ENCODE measurements at places on chromosomes 5 and 9.

- no peak for DNase-seq
These were observed 104.8 kb upstream of the CD180 start for GRCh38 chr5:67301285-67301903.

GRCh38 chr5:102758576-102758975 is 3.5 kb downstream of the PAM start:
- no peak for DNase-seq

GRCh38 chr5:59709346-59709821 is 184.1 kb downstream of the PDE4D start:
- no peak for DNase-seq

GRCh38 chr5:56172241-56172640 is 60.9 kb downstream of the ANKRD55 start:
- DNase-seq: no peak

- DNase-seq: no peak
These were observed 288.0 kb downstream of the KCNN2 start for GRCh38 chr5:114649878-114650277.

DNA sequence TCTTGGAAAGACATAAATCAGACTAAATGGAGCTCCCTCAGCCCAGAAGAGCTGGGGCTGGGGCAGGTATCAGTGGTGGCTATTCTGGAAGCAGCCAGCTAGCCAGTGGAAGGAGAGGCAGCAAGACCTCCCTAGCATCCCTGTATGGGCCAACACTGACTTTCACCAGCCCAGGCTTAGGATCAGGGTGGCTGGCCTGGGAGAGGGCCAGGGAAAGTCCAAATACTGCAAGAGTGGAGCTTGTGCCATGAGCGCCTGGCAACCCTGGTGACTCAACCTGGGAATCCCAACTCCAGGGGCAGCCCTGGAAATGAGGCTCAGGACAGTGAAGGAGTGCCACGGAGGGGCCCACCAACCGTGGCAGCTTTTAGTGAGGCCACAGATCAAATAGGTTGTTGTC is 7.6 kb upstream of the IRF1 start:
- DNase-seq: no peak

DNA sequence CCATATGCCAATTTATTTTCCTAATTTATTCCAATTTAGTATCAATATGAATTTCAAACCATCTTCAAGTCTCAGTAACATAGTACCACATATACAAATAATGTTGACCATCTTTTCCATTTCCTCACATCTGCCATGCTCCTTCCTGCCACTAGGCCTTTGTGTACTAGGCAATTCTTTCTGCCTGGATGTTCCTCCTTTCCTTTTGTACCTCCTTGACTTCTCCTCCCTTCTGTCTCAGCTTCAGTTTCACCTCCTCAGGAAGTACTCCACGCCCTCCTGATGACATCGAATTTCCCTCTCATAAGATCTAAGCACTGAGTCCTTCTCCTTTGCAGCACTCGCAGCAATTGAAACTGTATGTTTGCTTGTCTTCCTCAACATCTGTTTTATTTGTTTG is 53.9 kb downstream of the MEF2C start:
- no peak for DNase-seq

- no peak for DNase-seq
These were observed 950 bp downstream of the NEUROG1 start for GRCh38 chr5:135534609-135535419.

DNA sequence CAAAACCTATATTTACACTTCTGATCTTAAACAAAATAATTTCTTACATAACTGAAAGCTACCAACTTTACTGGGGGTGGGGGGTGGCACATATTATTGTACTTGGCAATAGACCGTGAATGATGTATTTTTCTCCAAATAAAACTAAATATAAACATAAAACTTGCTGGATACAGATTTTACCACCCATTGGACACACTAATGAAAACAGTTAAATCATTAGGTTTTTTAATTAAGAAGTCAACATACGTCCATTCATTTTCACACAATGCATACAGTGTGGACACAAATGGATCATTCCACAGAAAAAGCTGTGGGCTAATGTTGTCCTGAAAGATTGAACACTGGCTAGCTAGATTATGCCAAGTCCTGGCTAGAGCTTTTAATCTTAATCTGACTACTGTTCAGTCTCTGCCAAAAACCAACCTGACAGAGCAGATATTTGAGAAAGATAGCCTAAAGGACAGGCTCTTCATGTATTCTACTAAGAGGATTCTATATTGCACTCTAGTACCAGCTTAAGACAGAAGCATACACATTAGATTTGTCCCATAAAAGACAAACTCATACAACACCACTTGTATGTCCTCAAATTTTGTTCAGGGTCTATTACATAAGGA is 118.1 kb downstream of the SIL1 start:
- no peak for DNase-seq

DNA sequence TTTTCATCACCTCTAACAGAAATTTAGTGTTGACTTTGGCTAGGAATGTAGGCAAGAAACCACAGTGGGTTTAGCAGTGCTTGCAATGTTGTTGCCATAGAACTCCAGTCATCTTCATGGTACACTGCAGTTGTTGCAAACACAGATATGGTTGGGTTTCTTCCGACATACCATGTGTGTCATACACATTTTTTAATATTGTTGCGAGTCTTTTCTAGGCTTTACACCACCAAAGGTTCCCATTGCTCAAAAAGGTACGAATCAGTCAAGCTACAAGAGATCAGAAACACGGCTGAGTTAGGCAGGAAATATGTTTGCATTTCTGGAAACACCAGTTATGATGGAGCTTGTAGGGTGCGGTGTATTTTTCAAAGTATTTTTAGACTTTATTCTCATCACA is 172.4 kb downstream of the SYK start:
- no peak for DNase-seq

DNA sequence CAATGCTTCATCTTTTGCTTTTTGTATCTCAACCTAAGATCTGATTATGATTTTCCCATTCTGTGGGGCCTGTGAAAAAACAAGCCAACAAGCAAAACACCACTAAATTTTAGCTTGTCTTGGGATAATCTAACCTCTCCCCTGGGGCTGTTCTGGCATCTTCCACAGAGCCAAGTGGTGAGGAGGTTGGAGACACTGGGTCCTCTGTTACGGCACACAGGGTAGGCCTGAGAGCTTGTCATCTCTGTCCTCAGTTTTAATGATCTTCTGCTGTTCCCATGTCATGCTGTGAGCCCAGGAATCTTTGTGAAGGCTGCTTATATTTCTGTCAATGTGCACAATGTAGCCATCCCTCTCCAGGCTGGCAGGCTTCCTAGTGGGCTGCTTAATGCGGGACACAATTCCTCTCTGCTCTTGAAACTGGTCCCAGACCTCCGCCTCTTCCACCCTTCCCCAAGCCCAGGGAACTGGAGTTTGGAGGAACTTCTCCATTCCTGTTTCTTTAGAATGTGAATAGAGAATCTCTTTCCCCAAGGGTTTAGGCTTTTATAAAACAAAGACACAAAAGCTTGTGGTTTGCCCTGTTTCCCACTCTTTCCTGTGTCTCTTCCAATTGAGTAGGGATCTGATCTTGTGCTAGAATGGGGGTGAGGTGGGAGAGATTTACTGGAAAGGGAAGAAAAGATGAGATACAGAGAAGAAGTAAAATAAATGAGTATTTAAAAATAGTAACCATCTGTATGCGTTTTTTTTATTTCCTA is 30.9 kb upstream of the SEMA6A start:
- no peak for DNase-seq

DNA sequence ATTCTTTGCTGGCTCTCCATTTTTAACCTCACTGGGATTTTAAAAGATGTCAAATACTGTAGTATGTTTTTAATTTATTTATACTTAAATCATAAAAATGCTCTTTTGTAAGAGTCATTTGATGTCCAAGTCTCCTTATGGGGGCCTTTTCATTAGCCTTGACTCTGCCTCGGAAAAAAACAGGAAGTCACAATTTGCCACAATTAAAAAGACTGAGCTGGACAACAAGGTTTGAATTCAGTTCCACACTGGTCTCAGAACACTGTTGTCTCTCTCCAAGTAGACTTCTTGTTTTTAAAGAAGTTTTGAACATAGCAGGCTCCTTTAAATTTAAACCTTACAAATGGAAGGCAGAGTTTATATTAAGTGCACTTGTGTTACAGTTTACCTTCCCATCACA is 444.2 kb downstream of the ACTL7B start:
- no peak for DNase-seq

DNA sequence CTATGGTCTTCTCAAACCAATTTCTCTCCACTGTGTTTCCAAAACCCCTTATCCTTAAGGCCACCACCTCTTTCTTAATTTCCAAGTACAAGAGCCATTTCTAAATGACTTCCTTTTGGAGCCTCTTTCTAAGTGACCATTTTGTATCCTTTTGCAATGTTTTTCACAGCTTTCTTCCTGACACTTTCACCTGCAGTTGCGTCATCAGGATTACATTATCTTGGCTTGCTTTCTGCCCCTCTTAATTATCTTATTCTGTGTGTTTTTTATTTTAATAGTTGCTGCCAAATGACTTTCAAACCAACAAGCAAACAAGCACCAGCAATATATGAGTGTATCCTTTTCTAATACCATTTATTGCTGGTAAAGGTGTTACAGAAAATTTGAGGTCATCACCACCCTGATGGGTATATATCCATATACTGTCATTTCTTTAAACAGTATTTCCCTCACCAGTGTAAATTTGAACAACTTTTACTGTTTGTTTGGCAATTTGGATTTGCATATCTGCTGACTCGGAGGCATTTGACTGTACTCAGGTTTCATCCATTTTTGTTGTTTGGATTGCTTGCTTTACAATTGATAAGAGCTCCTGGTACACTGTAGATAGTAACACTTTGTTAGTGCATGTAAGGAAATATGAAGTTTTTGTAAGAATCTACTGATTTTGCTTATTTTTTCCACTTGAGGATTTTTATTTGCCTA is 5.4 kb upstream of the ANXA1 start:
- DNase-seq: no peak

- no peak for DNase-seq
These were observed 317.4 kb downstream of the KDM4C start for GRCh38 chr9:7075154-7075553.

GRCh38 chr9:38277601-38278200 is 114.8 kb upstream of the ALDH1B1 start:
- no peak for DNase-seq

DNA sequence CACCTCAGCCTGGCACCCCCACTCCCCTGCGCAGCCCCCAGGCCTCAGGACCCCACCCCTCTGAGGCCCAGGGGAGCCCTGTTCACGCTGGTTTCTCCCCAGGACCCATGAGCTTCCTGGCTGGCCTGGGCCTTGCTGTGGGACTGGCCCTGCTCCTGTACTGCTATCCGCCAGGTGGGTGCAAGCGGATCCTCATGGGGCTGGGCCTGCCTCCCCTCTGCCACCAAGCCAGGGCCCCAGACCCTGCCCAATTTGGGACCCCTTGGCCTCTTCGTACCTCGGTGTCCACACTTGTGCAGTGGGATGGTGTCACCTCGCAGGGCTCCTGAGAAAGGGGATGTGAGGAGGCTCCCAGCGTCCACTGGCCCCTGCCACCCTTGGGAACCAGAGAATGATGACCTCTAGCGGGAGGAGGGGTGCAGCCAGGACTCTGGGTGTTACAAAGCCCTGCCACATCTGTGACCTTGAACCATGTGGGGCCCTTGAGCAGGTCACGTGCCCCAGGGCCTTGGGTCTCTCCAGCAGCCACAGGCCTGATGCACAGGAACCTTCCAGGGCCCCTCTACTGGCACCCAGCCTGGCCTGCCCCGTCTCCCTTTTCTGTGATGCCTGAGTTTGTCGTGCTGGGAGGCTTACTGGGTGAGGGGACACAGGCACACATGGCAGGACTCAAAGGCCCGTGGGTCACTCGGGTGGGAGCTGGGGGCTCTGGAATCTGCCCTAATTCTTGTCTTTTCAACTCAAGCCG is 16.3 kb downstream of the CARD19 start:
- no peak for DNase-seq

- no peak for DNase-seq
These were observed 297.7 kb downstream of the IRX2 start for GRCh38 chr5:2453781-2454180.

- DNase-seq: no peak
These were observed 48.0 kb upstream of the POU5F2 start for GRCh38 chr5:93789173-93790067.

GRCh38 chr5:24005384-24005783 is 498.0 kb downstream of the PRDM9 start:
- DNase-seq: no peak

GRCh38 chr5:52910071-52910470 is 79.1 kb upstream of the ITGA2 start:
- no peak for DNase-seq

DNA sequence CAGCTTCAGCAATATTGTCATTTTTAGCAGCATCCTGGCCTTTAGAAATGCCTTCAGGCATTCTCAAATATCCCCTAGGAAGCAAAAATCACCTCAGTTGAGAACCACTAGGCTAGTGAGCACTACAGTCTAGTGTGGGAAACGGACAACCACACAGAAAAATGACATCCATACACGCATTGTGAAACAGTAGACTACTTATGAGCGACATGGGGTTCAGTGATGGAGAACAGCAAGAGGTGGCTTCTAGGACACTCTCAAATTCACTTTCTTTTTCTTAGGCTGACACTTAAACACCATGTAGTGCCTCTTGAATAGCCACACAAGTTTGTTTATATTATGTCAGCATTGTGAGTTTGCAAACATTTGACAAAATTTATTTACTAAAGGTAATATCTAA is 203.0 kb downstream of the KDM4C start:
- DNase-seq: no peak

DNA sequence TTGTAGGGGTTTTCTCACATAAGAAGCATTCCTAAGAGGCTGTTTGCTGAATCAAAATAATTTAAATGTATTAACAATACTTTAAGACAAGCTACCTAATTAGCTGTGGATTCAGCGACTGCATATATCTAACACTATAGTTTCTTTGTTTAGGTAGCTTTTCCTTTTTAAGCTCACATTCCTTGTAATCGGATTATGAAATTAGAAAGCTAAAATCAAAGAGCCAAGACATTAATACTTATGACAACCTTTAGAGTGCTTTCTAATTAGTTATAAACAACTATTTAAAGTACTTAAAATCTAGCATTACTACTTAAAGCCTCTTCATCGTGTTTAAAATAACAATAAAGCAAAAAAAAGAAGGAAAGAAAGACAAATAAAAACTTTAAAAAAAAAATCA is 137.3 kb upstream of the RETREG1 start:
- no peak for DNase-seq
